ENCODE measurements at places on chromosomes 11 and 22.

DNA sequence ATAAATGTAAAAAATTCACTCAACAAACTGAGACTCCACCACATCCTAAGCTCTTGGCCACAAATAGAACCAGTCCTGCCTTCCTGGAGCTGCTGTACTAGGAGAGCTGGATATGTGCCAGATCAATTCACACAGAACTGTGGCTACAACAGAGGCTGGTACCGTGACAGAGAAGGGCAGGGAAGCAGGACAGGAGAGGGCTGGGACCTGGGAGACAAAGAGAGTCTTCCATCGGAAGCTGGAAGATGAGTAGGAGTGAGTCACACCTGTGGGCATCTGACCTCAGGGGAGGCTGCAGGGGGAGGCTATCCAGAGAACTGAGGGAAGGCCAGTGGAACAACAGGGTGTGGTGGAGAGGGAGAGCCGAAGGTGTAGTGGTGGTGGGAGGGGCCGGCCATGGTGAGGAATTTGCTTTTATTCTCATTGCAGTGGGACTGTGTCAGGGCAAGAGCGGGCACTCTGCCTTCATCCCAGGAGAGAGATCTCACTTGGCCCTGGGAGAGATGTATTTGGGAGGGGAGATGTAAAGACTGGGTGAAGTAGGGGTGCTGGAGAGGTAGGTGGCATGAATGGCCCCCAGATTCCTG, 1.9 kb upstream of the LTBP3 start:
- DNase-seq = no peak

DNA sequence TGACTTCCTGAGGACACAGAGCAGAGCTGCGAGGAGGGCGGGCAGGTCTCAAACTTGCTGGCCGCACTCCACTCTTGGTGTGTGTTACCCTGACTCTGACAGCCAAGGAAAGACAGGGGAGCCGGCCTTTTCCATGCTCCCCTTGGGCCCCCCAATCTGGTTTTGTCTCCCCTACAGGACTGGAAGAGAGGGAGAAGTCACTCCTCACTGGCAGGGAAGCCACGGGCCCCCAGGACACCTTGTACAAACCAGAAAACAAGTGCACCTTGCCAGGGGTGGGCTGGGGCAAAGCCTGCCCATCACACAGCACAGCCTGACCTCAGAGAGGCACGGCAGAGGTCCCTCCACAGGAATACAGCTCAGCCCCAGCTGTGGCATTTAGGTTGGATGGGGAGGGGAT, 20.2 kb downstream of the CBX7 start:
- DNase-seq = no peak

- DNase-seq = no peak
Measured at GRCh38 chr11:66326261-66327111, 9.6 kb upstream of the CD248 start.

DNA sequence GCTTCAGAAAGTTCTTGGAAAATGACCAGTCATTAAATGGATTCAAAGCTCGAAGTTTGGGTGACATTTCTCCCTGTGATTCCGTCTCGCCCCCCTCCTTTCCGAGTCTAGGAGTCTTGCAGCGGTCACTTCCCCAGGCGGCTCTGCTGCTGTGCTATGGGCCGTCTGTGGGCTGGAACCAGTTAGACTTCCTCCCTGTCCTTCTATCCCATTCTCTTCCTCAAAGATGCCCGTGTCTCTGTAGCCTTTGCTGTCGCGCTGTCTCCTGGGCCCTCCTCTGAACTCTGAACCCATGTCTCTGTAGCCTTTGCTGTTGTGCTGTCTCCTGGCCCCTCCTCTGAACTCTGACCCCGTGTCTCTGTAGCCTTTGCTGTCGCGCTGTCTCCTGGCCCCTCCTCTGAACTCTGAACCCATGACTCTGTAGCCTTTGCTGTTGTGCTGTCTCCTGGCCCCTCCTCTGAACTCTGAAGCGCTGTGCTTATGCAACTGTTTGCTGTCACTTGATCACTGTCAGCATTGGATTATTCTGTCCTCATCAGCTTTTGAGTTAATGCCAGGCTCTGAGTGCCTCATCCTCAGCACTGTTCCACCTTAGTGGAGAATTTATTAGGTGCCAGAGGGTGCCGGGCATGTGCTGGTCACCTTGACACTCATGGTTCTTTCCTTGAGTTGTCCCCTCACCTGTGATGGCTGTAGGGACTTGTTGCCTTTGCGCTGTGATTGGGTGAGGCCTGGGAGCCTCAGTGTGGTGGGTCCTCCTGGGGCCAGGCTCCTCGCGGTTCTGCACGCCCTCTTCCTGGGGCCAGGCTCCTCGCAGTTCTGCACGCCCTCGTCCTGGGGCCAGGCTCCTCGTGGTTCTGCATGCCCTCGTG, 173.3 kb downstream of the TBC1D22A start:
- no peak for DNase-seq

GRCh38 chr11:68093565-68093964, 27.6 kb downstream of the CHKA start:
- no peak for DNase-seq

GRCh38 chr11:65078151-65078550, 5.7 kb downstream of the CDCA5 start:
- peak; percentile 34 for DNase-seq
